Left kidney (tissue), 8 donors: ENCODE measurements at places on chromosomes 6 and 20. TPM values are rescaled to one million over a fixed set of nuclear protein-coding genes. Genes with fewer than 3 reads are reported as not detected.

The CFAP61 gene
- 2.8 TPM for polyA plus RNA-seq

The LY6G6F gene
- polyA plus RNA-seq, result 0.32 TPM

The KIAA0408 gene
- 4.4 TPM for polyA plus RNA-seq

- DNase-seq, result peak; percentile 61
These were observed 243.7 kb downstream of the ARID1B start for GRCh38 chr6:157020881-157021343.

DNA sequence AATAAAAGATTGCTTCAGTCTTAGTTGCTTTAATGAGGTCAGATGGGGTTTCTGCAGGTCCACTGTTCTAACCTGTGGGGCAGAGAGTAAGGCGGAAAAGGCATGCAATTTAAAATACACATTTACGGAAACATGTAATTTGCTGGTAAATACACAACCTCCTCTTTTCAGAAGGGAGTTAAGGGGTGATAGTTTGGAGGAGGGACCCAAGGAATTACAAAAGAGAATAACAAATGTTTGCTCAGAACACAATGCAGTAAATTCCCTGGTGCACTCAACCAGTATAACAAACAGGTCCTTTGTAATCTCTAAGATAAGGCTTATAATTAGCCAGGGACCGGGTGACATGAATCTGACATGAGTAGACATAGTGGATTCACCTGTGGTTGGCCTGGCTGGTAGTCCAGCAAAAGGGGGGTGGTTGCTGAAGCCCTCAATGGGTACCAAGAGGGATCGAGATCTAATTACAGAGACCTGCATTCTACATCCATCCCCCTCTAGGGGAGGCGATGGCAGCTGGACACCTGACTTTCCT, 295.1 kb downstream of the PHACTR1 start:
- no peak for DNase-seq

DNA sequence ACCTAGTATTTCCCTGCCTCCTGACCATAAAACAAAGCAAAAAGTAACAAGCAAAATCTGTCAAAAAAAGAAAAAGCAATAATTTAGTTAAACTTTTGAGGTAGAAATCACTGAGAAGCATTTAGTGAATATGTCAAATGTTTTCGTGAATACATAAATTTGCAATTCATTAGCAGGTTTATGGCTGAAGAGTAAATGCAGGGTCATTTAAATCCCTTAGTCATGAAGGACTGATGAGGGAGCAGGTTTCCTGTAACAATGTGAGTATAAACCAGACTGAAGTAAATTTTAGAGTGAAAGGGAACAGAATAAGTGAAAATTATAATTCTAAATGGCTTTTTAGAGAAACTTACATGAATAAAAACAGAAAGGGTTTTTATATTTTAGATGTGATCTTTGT, 313.5 kb upstream of the MANEA start:
- no peak for DNase-seq

- no peak for DNase-seq
These were observed 23.0 kb downstream of the L3MBTL1 start for GRCh38 chr20:43530321-43531090.

GRCh38 chr6:145885431-145885830, 70.8 kb upstream of the FBXO30 start:
- DNase-seq, result peak; percentile 10

DNA sequence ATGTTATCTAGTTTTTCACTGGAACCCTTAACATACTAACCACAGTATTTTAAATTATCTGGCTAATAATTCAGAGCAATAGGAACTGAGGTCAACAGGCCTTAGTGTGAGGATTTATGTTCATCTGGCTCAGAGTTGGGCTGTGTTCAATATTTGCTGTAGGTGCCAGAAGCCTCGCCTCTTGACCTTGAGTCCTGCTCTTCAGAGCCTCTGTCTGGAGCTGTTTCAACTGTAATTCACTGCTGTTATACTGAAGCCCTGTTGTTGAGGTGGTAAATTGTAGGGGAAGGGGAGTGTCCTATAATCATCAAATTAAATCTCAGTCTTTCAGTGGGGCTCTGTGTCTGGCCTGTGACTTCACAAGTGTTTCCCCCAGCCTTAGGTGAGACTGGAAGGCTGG, 184.4 kb downstream of the CDH26 start:
- DNase-seq, result no peak
